ENCODE measurements at places on chromosomes 5 and 9.

- DNase-seq: no peak
Observed at GRCh38 chr5:24320643-24321042, 324.1 kb downstream of the CDH10 start.

DNA sequence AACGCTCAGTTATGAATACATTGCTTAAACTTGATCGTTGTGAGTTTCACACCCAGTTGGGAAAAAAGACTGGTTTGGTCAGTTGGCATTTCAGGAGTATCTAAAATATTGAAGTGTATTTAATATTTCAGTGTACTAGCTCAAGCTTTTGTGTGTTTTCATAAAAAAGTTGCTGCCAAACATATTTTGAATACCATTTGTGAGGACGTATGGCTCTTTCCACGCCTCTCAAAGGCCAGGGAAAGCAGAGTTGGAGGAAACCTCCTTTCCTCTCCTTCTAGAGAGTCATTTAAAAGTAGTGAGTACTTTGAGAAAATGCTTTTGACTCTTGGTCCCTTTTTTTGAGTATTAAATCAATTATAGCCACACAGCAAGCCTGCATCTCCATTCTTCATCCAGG is 43.2 kb upstream of the ANKRD33B start:
- no peak for DNase-seq

GRCh38 chr5:213803-214395 is 4.1 kb downstream of the CCDC127 start:
- DNase-seq: no peak

DNA sequence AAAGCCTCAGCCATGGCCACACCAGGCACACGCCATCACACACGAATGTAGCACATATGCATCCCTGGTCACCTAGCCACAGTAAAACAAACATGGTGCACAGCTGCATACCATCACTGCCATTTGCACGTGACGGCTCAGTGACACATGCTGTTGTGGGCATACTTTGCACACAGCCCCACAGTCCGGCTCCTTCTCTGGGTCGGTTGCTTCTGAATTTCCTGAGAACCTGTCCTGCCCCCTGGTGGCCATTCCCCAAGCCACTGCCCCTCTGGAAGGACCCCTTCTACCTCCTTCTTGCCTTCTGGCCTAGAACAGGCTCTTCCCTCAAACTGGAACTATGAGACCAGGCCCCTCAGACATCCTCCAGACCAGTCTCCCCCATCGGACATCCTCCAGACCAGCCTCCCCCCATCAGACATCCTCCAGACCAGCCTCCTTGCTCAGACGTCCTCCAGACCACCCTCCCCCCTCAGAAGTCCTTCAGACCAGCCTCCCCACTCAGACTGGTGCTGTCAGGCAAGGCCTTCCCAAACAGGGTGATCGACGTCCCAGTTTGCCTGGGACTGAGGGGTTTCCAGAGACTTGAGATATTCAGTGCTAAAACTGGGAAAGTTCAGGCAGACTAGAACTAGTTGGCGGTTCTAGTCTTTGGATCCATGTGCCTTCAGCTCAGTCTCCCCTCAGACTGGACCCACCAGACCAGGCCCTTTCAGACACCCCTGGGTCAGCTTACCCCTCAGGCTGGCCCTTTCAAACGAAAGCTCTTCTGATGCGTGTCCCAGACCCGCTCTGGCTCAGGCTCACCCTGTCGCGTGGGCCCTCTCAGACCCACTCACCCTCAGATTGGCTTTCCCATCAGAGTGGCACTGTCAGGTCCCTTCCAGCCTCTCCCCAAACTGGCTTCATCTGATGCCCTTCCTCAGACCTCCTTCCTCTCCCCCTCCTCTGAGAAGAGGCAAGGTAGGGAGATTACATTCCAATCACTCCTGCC is 24.3 kb upstream of the ENHO start:
- peak; percentile 29 for DNase-seq

- no peak for DNase-seq
Observed at GRCh38 chr9:18785604-18786003, 247.4 kb downstream of the SAXO1 start.

- no peak for DNase-seq
Observed at GRCh38 chr5:14270209-14270702, 127.1 kb downstream of the TRIO start.

GRCh38 chr5:160036884-160037283 is 27.9 kb downstream of the TTC1 start:
- DNase-seq: no peak

- DNase-seq: no peak
Observed at GRCh38 chr5:142420561-142421227, 95.9 kb upstream of the SPRY4 start.
